ENCODE measurements at places on chromosomes 4 and X. TPM values are rescaled to one million over a fixed set of nuclear protein-coding genes. Genes with fewer than 3 reads are reported as not detected.

The GRIA3 gene
- total RNA-seq: 0.47 TPM

The DOK7 gene
- total RNA-seq: 4.0 TPM

The DDX53 gene
- total RNA-seq: not detected

DNA sequence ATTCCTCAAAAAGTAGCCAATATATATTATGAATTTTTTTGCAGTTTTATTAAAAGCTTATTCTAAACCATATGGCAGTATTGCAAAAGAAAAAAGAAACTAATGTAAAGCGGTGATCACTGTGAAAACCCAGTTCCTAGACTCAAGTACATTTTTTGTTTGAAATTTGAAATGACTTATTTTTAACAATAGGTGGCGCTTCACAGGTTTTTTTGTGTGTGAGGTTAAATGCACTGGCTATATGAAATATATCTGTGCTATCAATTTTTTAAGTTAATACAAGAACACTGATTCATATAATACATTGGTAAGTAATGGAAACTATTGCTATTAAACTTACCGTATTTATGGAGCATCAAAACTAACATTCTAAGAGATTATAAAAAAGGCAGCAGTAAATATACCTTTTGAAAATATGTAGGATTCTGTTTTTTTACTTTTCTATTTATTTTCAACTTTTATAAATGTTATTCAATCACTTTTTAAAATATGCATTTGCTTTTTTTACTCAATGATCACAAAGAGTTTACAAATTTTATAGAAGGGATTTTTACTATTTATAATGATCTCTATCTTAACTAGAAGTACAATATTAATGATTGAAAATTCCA is 5.6 kb upstream of the SPRY1 start:
- H3K4me1 ChIP-seq: no peaks in the 10 kb centered on the region
- H3K36me3 ChIP-seq: no peaks in the 10 kb centered on the region
- H3K27me3 ChIP-seq: no peaks in the 10 kb centered on the region
- no peak overlapping the region for H3K4me3 ChIP-seq
- no peak for DNase-seq

DNA sequence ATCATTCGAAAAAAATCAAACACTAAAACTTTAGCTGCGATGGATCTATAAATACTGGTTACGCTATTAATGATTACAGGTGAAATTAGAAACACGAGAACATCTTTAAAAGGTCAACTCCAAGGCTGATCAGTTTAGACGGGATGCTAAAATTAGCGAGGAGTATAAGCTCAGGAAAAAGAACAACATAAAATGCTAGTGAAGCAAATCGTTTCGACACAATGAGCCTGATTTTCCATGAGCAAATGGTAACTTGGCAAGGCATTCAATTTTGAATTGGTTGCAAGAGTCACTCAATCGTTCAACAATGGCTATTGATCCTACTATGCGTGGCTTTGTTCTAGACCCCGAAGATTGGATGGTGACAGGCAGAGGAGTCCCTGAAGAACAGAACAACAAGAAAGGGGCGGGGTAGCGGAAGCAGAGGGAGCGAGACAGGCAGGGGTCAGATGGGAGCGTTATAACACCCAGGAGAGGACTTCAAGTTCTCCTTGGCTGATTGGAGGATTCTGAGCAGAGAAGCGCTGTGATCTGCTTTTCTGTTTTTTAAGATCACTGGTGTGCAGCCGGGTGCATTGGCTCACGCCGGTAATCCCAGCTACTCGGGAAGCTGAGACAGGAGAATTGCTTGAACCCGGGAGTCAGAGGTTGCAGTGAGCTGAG is 146.5 kb downstream of the RBM47 start:
- no peaks in the 10 kb centered on the region for H3K27me3 ChIP-seq
- H3K4me3 ChIP-seq: no peak overlapping the region
- H3K4me1 ChIP-seq: peaks cover 17% of the 10 kb centered on the region
- DNase-seq: no peak

DNA sequence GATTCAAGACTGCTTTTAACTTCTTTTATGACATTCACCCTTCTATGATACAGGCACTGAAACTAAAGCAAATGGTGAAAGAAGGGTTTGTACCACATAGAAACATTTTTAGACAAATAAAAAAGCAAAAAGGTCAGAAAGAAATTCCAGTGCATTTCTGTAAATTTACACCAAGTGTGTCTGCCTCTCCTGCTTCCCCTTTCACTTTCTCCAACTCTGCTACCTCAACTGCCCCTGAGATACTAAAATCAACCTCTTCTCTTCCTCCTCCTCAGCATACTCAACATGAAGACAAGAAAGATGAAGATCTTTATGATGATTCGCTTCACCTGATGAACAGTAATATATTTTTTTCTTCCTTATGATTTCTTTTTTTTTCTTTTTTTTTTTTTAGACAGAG is 187.9 kb downstream of the LRBA start:
- no peaks in the 10 kb centered on the region for H3K4me1 ChIP-seq
- H3K4me3 ChIP-seq: no peak overlapping the region
- H3K36me3 ChIP-seq: peaks cover 14% of the 10 kb centered on the region
- DNase-seq: no peak
- H3K27me3 ChIP-seq: no peaks in the 10 kb centered on the region

DNA sequence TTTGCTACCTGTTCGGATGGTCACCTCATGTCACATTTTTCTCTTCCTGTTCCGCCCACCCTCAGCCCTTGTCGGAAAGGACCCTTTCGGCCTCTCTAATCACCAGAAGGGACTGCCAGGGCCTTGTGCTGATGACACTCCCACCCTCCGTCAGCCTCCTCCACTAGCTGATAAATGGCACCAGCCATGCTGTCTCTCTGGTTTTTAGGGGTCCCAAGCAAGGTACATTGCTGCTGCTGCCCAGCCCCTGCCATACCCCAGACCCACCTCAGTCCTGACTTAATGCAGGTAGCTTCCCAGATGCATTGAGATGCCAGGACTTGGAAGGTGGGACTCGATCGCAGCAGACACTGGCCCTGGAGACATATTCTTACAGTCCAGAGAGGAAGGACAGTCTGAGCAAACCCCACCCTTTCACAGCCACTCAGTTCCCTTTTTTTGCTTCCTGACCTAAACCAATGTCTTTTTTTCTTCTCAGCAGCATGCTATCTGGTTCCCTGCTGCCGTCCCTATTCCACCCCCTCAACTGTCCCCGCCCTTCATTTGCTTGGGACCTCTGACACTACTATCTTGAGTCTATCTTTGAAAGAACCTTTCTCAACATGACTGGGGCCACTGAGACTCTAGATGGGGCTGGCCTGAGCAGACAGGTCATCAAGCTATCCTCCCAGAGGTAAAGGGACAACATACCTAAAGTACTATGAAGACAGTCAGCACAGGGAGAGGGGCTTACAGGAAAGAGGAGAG is at the start of gene BTK:
TSS of gene BTK (minus strand) at position 397 of the 747 bp plus-strand sequence. CDS start 10,907 bp downstream, outside the sequence.
- DNase-seq: peak; percentile 51
- peak within 1 kb of the TSS; percentile 31 for H3K27ac ChIP-seq
- no peaks in the 10 kb centered on the region for H3K27me3 ChIP-seq
- H3K4me1 ChIP-seq: no peaks in the 10 kb centered on the region
- H3K4me3 ChIP-seq: peak within 1 kb of the TSS; percentile 35

DNA sequence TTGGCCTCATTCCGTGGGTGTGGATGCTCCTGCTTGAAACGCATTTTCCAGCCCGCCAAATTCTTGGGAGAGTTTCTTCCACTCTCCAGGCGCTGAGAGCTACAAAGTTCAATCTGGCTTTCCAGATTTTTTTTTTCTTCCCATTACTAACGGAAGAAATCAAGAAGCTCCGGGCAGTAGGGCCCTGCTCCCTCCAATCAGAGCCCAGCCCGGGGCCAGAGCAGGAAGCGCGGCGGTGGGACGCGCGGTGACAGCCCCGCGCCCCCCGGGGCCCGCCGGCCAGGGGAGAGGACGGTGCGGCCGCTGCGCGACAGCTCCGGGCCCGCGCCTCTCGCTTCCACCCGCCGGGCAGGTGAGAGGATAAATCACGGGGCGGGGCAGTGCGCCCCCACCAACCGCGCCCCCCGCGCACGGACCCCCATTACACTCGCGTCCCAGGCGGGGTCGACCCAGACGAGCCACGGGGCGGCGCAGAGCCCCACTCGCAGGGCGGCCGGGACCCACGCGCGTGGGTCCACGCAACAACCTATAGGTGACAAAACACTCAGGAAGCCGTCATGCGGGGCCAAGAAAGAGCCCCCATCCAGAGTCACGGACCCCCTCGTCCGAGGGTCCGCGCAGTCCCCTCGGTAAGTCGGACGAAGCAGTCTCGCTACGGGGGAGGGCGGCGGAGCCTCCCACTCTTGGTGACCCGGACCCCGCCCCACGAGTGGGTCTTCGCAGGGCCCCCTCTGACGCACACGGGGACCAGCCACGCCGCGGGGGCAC is 868 bp downstream of the AFAP1 start:
- peak overlapping the region; percentile 93 for H3K27ac ChIP-seq
- no peaks in the 10 kb centered on the region for H3K27me3 ChIP-seq
- H3K4me3 ChIP-seq: peak overlapping the region; percentile 82
- H3K4me1 ChIP-seq: peaks cover 27% of the 10 kb centered on the region
- no peaks in the 10 kb centered on the region for H3K36me3 ChIP-seq
- DNase-seq: peak; percentile 56

DNA sequence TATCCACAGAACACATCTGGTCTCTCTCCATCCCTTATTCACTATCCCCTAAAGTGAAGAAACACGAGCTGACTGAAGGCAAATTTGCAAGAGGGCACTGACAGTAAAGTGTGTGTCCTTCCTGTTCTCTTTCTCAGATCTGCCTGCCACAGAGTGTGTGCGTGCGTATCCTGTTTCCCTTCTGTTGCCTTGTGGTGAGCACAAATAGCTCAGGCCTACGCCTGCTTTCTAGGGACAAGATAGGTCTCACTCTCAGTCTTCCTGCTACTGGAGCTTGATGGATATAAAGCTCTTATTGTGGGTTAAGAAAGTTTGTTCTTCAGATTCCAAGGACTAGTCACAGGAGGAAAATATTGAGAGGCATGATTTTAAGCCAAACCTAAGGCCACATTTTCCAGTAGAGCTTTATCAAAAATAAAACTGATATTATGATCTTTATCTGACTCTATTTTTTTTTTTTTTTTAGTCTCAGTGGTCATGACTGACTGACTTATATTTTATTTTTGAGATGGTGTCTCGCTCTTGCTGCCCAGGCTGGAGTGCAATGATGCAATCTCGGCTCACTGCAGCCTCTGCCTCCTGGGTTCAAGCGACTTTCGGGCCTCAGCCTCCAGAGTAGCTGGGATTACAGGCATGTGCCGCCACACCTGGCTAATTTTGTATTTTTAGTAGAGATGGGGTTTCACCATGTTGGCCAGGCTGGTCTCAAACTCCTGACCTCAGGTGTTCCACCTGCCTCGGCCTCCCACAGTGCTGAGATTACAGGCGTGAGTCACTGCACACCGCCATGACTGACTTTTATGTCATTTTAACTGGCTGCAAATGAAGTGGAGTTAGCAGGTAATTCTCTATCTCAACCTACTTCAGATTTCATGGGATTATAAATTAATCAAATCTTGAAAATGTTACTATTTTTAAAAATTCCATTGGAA is 140.3 kb upstream of the SH3RF1 start:
- H3K36me3 ChIP-seq: no peaks in the 10 kb centered on the region
- H3K27me3 ChIP-seq: no peaks in the 10 kb centered on the region

GRCh38 chr4:142844782-142845181 is 1.3 kb downstream of the INPP4B start:
- no peaks in the 10 kb centered on the region for H3K36me3 ChIP-seq
- H3K27ac ChIP-seq: no peak overlapping the region
- DNase-seq: no peak
- H3K27me3 ChIP-seq: peaks cover 29% of the 10 kb centered on the region
- H3K4me1 ChIP-seq: peaks cover 21% of the 10 kb centered on the region
- peak overlapping the region; percentile 64 for H3K4me3 ChIP-seq

DNA sequence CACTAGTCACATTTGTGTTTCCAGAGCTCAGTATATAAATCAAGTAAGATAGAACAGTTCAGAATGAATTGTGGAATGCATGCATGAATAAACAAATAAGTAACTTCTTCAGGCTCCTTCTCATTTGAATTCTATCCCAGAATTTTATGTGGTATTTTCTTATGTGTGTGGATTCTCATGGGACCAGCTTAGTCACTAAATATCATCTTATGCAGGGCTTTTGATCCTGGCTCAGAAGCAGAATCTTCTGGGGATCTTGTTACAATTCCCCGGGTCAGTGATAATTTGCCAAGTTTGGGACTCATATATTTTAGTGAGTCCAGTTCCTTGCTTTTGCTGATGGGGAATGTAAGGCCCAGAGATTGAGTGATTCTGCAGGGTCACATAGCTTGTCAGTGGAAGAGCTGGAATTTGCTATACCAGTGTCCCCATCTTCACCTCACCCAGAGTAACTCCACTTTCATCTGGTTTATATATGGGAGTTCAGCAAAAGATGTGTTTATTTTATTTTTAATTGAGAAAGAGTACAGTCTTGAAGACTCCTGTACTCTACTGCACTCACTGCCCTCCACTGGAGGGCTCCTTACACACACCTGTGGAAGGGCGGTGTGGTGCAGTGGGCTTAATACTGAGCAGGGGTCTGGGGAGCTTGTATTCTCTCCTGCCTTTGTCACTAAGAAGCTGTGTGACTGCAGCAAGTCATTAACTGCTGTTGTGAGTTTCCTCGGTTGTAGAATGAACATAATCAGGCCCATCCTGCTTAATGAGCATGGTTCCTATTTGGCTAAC is 198.2 kb upstream of the CXorf66 start:
- no peaks in the 10 kb centered on the region for H3K27me3 ChIP-seq
- H3K27ac ChIP-seq: no peak overlapping the region
- H3K36me3 ChIP-seq: no peaks in the 10 kb centered on the region
- no peak overlapping the region for H3K4me3 ChIP-seq
- no peaks in the 10 kb centered on the region for H3K4me1 ChIP-seq

Measured in lower lobe of right lung (tissue), 2 donors.